NCI-H774 (cell line): ENCODE measurements at places on chromosomes 1 and 21.

- no peak for DNase-seq
These were observed 130.4 kb upstream of the ADGRL2 start for GRCh38 chr1:81670286-81670685.

GRCh38 chr1:64263335-64263734, 59.9 kb downstream of the UBE2U start:
- DNase-seq = no peak

GRCh38 chr1:75423136-75423535, 187.8 kb downstream of the SLC44A5 start:
- DNase-seq = no peak

DNA sequence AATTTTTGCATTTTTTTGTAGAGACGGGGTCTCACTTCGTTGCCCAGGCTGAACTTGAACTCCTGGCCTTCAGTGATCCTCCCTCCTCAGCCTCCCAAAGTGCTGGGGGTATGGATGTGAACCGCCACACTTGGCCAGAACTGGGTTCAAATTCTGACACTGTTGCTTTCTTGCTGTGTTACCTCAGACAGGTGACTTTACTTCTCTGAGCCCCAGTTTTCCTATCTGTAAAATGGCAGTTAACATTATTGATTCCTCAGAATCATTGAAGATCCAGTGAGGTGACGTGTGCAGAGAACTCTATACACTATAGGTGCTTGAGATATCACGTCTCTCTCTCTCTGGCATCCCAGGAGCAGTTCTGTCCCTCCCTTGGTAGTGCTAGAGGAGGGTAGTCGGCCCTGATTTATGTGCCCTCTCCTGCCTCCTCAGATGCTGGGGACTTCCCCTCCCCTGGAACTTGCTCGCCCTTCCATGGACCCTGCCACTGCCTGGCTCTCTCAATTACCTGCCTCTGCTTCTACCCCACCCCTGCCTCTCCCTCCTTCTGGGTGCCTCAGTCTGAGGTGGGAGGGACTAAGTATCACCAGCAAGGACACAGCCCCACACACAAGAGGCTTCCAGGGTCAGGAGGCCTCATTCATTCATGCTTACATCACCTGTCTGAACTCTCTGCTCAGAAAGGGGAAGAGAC, 2.8 kb upstream of the HPCA start:
- no peak for DNase-seq

DNA sequence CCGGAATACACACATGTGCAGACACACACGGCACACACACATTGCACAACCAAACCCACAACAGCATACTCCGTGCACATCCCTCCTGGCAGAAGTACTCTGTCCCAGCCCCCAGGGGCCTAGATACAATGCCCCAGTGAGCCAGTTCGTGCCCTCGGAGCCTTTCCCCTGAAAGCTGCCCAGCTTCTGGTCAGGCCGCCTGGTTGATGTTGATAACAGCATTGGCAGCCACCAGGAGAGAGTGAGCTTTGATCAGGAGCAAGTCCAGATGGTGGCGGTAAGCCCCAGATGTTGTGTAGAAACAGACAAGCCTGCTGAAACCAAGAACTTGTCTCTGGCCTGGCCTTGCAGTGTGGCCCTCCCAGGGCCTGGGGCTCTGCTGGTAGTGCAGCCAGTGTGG, 109.1 kb downstream of the GRIK3 start:
- DNase-seq = no peak

- no peak for DNase-seq
These were observed 24.4 kb upstream of the PGD start for GRCh38 chr1:10374442-10374860.

GRCh38 chr1:150006881-150007421, 3.6 kb downstream of the OTUD7B start:
- DNase-seq = no peak

DNA sequence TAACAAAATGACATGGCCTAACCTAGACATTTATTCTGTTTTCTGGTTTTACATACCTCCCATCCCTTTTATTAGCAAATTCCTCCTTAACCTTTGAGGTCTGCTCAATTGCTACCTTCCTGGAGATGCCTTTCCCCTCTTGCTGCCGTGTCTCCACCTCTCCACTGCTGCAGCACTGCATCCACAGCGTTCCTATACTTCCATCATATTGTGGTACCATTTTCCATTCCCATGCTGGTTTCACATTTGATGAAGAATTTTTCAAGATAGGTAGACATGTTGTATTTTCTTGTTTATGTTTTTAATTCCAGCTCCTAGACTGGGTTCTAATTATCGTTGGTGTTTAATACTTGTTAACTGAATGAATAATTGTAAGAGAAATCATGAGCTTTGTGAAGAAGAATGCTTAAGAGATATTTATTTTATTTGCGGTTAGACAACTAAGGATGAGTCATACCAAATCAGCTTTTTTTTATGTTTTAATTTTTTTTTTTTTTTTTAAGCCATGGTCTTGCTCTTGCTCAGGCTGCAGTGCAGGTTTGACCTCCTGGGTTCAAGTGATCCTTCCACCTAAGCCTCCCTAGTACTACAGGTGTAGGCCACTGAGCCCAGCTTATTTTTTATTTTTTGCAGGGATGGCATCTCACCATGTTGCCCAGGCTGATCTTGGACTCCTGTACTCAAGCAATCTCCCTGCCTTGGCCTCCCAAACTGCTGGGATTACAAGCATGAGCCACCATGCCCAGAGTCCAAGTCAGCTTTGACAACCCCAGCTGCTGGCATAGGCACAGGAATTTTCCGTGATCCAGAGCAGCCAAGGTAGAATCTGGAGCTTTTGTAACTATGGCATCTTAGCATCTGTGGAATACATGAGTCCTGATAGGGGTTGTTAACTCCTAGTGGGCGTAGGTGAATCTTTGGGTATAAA, 44.0 kb downstream of the ATP6V1G3 start:
- no peak for DNase-seq

DNA sequence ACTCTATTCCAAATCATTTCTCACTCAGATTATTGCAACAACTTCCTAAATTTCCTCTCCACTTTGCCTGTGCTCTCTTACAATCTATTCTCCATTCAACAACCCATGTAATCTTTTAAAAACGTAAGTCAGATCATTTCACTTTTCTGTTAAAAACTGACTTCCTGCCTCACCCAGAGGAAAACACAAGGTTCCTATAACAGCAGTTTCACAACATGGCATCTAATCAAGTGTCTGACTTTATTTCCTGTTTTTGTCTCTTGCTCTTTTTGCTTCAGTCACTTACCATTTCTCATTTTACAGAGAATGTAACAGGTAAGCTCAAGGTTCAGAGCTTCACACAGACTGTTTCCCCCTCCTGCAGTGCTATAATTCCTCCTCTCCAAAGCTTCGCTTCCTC, 560.7 kb downstream of the LRRIQ3 start:
- DNase-seq = no peak

- no peak for DNase-seq
These were observed 858.7 kb downstream of the USP25 start for GRCh38 chr21:16588433-16588860.

GRCh38 chr1:116066868-116067565, 44.2 kb upstream of the MAB21L3 start:
- no peak for DNase-seq

DNA sequence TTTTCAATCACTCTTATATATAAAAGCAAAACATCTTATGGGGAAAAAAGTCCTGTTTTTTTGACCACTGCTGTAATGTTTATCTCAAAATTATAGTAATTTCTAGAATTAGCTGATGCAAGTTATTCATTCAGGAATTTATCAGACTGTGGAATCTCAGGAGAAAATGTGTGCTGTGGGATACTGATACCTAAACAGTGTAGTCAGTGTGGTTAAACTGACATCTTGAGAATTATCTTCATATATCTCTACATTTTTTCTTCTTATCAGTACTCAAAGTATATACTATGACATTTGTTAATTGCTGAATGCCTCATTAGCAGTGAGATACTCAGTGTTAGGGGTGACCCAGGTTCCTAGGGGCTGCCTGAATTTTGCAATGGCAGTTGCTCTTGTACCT, 839.3 kb downstream of the KCNT2 start:
- no peak for DNase-seq
